ENCODE measurements at places on chromosomes 12 and 14. TPM values are rescaled to one million over a fixed set of nuclear protein-coding genes. Genes with fewer than 3 reads are reported as not detected.

- no peak for DNase-seq
Observed at GRCh38 chr12:132449565-132450417, 40.2 kb upstream of the FBRSL1 start.

DNA sequence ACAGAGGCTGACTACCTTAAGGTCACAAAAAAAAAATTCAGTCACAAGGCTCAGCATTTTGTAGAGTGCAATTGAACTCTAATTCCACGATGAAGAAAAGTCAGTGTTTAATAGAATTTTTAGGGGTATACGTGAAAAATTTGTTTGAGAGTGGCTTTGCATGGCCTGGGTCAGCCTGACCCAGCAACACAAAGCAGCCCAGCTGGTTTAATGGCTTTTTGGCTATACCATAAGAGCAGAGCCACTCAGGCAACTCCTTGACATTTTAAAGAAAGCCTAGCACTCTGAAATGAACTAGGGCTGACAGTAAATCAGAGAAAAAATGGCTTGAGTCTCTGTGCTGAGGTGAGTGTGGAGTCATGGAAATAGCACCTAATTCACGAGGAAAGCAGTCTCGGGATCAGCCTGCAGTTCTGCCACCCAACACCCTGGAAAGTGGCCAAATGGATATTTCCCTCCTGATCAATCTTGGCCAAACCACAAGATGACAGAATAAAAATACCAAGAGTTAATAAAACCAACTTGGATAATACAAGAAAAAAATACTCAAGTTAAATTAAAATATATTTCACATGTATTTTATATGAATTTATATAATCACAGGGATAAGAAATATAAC lies 59.5 kb downstream of the GALNT4 start:
- no peak for DNase-seq

- no peak for DNase-seq
Observed at GRCh38 chr14:91394105-91395081, 23.2 kb downstream of the CCDC88C start.

DNA sequence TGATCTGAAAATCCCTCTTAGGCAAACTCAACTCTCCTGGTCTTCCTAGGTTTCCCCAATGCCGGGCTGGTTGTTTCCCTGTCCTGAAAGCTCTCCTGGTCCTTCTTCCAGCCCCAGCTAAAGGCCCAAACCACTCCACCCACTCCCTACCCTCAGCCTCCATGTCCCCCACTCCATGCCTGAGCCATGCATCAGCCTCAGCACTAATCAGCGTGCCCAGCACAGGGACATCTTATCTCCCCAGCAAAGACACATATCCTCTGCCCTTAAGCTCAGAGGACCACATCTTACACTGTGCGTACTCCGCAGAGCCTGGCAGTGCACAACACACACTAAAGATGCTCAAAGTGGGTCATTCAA lies 25.9 kb downstream of the ACTN1 start:
- DNase-seq, result no peak

- no peak for DNase-seq
Observed at GRCh38 chr14:63996016-63996415, 143.2 kb downstream of the SYNE2 start.

GRCh38 chr14:56528927-56529326 lies 50.7 kb upstream of the TMEM260 start:
- no peak for DNase-seq

DNA sequence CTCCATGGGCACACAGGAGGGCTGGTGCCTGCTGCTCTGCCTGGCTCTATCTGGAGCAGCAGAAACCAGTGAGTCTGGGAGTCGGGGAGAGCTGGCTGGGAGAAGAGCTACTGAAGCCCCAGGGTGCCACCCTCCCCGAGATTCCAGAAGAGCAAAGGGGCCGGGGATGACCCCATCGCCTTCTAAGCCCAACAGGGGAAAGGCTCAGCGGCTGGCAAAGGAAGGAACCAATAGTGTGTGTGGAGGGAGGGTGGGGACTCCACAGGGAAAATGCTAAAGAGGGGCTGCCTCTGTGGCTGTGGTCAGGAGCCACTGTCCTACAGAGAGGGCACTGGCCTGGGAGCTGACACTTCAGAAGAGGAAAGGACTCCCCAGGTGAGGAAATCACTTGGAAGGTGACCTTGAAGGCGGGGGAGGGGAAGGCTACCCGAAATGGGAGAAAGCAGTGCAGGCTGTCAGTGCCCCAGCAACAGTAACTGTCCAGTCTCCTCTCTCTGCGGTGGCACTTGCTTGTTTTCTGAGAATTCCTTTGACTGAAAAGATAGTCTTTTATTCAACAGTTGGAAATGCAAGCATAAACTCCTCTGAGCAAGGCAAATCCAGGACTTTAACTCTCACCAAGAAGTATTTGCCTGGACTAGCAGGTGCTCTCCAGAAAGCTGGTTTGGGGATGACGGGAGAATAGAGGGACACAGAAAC lies 552 bp downstream of the TAPBPL start:
- no peak for DNase-seq

- no peak for DNase-seq
Observed at GRCh38 chr14:100323942-100324307, 786 bp downstream of the SLC25A47 start.

Gene FOXN3
- 5.9 TPM for total RNA-seq
